HT1080 (cell line): ENCODE measurements at places on chromosomes 2 and 18.
A peak's percentile ranks its signal among the peaks of the same experiment; 100 is the strongest.

- no peak for DNase-seq
These were observed 2.2 kb upstream of the ZNF407 start for GRCh38 chr18:74595431-74595830.

GRCh38 chr2:15588329-15588919, 3.2 kb upstream of the DDX1 start:
- peak; percentile 57 for DNase-seq

GRCh38 chr2:70932631-70933230, 3.0 kb upstream of the ATP6V1B1 start:
- no peak for DNase-seq

- DNase-seq = no peak
These were observed 37.1 kb upstream of the GATA6 start for GRCh38 chr18:22132258-22132657.

DNA sequence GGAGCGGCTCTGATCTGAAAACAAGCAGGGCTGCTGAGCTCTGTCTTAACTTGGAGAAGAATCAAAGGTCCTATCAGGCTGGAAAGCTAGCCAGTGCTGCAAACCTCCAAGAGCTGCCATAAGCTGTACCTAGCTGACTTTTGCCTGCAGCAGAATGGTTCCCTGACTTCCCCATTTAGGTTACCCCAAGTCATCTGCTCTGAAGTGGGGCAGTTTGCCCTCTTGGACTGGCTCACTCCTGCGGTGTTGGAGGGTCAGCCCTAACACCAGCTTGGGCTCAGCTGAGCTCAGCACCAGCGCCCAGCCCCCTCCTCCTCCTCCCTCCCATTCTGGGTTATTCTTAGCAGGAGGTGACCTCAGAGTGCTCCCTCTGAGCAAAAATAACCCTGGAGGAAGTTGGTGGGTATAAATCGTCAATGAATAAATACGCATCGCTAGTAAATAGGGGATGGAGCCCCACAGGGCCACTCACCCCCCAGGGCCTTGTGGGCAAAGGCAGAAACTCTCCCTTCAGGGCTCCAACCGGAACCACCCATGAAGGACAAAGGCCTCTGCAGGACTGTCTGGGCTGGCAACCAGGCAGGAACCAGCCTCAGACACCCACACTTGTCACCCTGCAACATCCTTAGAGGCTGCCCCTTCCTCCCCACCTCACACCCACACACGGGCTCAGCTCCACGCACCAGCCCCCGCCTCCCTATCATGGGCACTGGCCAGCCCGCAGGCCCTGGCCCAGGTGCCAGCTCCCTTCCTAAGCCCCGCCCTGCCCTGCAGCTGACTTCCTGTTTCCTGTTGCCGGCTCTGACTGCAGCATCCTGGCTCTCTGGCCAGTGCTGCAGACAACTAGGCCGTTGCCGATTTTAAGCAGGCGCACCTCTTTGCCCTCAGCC, 46.9 kb downstream of the DNMT3A start:
- peak; percentile 56 for DNase-seq

- DNase-seq = peak; percentile 67
These were observed 93.3 kb upstream of the PPP1CB start for GRCh38 chr2:28658369-28658768.

- DNase-seq = peak; percentile 30
These were observed 103.4 kb upstream of the CAVIN2 start for GRCh38 chr2:191950132-191950874.

GRCh38 chr2:211867845-211868451, 670.7 kb downstream of the ERBB4 start:
- peak; percentile 68 for DNase-seq

- DNase-seq = peak; percentile 80
These were observed 48.9 kb downstream of the TSN start for GRCh38 chr2:121804340-121804739.

DNA sequence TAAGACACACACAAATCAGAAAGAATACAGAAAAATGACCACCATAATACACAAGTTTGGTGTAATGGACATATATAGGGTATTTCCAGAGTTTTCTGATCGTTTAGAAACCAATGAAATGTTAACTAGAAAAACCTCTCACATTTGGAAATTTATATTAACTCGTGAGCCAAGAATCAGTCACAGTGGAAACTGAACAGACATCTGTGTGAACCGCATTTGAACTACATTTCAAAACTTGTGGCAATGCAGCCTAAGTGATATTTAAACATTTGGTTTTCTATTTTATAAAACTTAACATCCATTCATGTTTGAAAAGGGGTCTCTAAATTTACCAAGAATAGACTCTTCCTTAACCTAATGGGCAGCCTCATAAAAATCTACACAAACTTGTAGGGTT, 29.0 kb upstream of the KCNG2 start:
- DNase-seq = no peak

GRCh38 chr2:105592288-105592687, 152.4 kb upstream of the NCK2 start:
- no peak for DNase-seq

DNA sequence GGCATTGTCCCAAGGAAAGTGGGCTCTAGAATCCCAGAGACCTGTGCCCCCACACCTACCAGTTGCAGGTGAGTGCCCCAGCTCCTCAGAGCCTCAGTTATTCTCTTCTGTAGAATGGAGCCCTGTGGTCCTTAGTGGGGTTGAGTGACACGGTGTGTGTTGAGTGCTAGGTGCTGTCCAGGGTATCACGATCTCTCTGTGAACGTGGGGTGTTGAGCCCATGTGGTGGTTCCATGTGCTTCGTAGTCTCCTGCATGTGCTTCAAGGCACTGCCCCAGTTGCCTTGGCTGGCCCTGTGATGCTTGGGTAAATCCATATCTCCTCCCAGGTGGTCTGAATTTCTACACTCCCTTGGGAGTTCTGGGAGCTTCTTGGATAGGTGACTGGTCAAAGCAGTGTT, 54.9 kb downstream of the SH3RF3 start:
- DNase-seq = no peak

DNA sequence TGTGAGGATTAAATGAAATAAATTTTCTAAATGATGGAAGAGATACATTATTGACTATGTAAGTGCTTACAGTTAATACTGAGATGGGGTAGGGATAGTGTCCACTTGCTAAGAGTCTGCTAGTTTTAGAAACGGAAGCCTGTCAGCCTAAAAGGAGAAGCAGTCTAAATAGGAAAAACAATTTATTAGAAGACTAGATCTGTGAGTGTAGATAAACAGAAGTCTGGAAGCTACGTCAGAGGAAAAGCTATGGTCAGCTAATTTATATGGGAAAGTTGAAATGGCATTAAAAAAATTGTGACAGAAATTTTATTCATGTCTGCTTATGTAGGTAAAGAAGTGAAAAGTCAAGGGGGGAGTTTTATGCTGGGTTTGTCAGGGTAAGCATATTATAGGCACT, 1338.4 kb upstream of the CHAC2 start:
- no peak for DNase-seq

DNA sequence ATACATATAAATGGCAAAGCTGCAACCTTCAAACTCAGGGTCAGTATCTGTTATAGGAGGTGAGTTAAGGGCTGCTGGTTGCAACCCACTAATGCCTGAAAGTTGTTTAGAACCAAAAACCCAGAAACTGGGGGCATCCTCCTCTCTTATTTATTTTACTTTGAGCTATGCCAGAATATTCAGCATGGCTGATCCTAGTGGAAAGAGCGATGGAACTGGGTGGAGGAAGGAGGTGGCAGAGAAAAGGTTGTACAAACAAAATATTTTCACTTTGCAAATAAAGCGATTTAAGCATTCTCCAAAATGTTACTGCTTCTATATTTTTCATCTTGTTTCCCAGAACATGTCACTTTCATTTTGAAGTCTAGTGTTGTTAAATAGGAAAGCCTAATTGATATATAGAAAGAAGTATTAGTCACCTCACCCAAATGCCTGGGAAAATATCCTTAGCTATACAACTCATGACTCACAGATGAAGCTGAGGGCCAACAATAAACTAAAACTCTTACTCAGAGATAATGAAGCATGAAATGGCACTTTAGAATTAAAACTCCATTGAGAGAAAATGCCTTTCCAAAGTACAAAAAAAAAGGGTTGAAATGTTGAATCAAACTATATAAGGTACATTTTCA, 251.4 kb upstream of the UBE2E3 start:
- peak; percentile 90 for DNase-seq

GRCh38 chr2:95046371-95047112, 21.0 kb downstream of the MAL start:
- DNase-seq = no peak

DNA sequence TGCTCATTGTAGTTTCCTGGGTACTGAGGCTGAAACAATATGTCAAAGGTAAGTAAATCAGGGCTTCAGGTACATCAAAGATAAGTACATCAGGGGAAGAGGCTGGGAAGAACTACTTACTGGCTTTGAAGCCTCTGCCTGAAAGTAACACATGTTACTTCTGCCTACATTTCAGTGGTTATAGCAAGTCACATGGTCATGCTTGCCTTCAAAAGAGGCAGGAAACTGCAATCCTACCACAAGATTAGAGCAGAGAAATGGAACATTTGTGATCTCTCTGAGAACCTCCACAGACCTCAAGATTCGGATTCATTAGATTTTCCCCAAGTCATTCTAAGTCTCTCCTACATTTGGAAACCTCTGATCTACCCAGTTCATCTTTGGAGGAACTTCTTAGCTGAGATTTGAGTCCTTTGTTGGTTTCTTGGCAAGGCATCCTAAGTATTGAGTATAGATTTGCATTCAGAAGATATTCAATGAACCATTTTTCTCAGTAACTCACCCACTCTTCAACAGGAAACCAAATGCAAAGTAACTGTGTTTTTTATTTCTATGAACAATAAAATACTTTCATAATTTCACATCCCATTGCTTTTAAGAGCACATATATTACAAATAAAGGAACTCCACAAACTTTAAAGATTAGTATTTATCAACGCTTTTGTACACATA, 48.5 kb upstream of the CCDC195 start:
- no peak for DNase-seq

- no peak for DNase-seq
These were observed 14.5 kb downstream of the NFATC1 start for GRCh38 chr18:79410171-79410641.

DNA sequence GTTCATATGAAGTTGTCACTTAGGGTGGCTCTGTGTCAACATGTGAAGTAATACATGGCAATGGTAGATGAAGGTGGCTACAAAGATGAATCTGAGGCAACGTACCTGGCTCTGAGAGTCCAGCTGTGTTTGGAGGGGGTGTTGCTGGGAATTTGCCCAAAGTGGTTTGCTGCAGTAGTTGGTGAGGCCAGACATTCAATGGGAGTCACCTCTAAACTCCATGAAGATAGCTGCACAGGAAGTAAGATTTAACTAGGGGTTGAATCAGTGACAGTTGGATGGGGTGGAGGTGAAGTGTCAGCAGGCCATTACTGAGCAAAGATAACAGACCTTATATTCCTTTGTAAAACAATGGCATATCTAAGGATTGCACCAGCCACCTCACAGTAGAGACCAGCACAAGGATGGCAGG, 71.8 kb downstream of the NUP35 start:
- no peak for DNase-seq

DNA sequence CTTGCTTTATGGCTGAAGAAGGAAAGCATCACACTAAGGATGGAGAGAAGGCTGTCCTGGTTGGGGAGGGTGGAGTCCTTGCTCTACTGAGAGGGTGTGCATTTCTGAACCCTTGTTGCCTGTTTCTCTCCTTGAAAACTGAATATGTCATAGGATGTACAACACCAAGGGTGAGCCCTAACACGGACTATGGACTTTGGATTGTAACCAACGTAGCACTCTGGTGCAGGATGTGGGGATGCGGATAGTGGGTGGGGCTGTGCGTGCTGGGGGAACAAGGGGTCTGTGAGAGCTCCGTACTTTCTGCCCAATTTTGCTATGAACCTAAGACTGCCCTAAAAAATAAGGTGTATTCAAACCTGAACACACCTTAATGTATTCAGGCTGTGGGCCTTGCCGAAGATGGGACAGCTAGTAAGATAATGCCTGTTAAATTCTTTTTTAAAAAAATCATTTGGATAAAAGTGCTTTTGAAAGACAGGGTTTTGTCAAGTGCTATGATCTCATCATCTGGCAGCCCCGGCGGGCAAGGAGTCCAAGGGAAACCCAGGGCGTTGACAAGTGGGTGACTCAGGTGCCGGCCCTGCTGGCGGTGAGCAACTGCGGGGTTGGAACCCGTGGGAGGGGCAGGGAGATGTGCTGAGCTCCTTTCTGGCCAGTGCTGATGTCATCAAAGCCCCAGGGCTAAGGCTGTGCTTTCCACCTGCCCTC, 54.0 kb downstream of the GATA6 start:
- peak; percentile 96 for DNase-seq

- no peak for DNase-seq
These were observed 90.0 kb upstream of the OTOS start for GRCh38 chr2:240230291-240230931.

DNA sequence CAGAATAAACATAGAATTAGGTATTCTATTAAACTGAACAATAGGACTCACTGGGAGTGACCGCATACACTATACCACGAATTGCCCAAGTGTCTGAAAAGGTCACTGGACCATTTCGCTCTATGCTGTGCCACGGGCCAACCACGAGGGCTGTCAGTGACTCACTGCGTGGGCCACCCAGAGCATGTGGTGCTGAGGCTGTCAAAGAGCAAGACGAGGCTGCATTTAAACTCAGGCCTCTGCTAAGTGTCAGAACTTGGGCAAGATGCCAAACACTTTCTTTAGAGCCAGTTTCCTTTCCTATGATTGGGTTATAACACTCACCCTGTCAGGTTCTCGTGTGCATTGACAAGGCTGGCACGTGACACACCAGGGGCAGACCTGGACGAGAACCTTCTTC, 97.5 kb downstream of the SH3YL1 start:
- no peak for DNase-seq

DNA sequence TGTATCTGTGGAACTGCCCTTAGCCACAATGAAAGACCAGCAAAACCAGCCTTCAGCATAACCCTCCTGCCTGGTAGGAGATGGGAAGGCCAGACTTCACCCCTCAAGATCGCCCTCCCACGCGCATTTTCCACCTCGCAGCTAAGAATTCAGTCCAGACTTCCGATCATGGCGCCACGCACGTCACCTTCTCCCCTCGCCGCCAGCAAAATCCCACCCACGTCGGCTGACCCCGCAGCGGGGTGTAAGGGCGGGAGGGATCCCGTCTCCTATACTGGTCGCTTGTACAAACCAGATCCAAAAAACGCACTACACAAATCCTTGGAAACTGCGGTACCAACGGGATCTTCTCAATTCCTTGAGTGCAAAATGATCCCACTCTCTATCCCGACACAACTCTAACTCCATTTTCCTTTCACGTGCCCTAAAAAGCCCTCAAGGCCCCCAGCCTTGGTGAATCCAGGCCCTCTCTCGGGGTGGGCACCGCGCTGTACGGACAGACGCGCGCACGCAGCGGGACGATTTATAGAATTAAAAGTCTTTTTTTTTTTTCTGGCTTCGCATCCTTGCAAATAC, 1.0 kb upstream of the BMPR2 start:
- no peak for DNase-seq

GRCh38 chr18:28594034-28594433, 417.1 kb upstream of the CDH2 start:
- peak; percentile 85 for DNase-seq
